ENCODE measurements at places on chromosomes 5 and 9.

GRCh38 chr9:71692337-71692736 is 76.0 kb downstream of the CEMIP2 start:
- no peak for DNase-seq

- no peak for DNase-seq
Observed at GRCh38 chr5:55440188-55440646, 94.5 kb downstream of the PLPP1 start.

- DNase-seq, result no peak
Observed at GRCh38 chr9:107422189-107423185, 67.1 kb downstream of the KLF4 start.

DNA sequence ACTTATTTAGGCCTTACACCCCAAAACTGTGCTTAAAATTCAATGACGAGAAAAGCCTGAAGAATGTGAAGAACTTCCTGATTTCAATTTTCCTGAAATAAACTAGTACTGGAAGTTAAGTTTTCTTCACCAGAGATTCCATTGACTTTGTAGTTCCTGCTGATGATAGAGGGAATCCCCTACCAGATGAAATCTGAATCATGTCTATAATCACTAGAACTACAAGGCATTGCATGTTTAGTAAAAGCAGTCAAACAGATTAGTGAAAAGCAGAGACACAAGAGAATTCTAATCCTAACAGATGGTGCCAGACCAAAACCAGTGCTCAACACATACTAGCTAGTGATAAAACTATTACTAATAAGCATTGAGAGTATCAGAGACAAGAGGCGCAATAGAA is 130.0 kb downstream of the PDE4D start:
- no peak for DNase-seq

- DNase-seq, result no peak
Observed at GRCh38 chr9:89225991-89226471, 47.4 kb upstream of the SHC3 start.

DNA sequence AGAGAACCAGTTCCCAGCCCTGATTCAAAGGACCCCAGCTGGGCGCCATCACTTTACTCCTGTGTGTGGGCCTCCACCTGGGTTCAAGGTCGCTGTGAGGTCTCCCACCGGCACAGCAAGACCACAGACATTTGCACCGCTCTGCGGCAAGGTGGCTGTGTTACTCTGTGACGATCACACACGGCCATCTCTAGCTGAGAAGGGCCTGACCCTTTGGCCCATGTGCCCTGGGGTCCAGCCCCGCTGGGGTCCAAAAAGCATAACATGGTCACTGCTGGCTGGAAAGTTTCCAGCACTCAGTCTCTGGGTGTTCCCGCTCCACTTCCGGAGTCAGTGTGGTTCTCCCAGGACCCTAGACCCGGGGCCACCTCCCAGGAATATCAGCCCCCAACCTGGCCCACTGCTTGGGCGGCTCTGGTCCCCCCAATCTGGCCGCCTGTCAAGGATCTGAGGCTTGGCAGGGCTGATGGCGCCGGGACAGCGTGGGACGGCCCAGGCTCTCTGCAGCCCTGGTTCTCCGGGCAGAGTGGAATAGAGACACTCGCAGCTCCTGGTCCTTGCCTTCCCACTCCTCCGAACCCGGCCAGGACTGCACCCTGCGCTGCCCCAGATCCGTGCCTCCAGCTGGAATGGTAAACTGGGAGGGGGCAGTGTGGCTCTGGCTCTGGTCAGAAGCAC is 3.9 kb upstream of the LMX1B start:
- no peak for DNase-seq

GRCh38 chr5:58024151-58024550 is 435.7 kb downstream of the PLK2 start:
- no peak for DNase-seq

DNA sequence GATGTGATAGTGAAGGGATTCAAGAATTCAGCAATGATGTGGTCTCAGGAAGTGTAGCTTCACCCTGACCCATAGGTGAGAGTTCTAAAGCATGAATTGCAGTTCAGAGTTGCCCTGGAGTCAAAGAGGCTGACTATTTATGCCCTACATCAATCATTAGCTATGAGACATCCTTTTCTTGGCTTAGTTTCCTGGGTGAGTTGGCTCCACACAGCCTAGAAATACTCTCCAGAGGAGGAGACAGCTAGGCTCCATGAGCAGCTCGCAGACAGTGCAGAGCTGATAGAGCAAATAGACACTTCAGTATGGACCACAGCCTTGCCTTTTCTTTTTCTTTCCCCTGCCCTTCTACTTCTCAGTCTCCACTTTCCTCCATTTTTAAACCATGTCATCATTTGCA is 1651.8 kb downstream of the MAT2B start:
- no peak for DNase-seq

All from D721Med (cell line).